Neuronal stem cell (in vitro differentiated cells): ENCODE measurements at places on chromosomes 6 and 20.
A peak's percentile ranks its signal among the peaks of the same experiment; 100 is the strongest.

DNA sequence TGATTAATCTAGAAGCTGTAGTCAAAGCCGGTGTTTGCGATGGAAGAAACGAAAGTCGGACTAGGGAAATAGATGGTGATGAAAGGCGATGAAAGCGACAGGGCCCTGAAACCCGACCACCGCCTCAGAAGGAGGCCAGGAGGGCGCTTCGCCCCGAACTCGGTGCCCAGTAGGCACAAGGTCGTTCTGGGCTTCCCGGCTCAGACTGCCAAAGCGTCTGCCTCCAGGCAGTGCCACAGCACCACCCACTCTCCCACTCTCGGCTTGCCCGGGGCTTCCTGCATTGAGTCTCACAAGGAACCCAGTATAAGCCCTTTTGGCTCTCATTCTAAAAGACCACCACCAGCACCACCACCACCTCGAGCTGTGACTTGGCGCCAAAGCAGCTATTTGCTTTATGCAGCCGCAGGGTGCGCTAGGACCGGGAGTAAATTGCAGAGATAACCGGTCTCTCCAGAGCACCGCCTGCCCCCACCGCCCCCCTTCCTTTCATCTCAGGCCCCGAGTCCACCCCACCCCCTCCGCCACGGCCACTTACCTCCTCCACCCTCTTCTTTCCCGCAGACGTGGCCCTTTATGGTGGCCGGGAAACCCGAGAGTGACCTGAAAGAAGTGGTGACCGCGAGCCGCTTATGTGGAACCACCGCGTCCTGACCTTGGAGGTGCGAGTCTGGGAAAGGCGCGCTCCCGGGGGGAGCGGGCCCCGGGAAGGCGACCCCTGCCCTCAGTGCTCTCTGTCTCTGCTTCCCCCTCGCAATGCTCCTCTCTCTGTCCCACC is 2.4 kb downstream of the TCF21 start:
- peak; percentile 42 for DNase-seq
- no peak overlapping the region for H3K27ac ChIP-seq
- no peaks in the 10 kb centered on the region for H3K36me3 ChIP-seq
- no peak overlapping the region for H3K4me3 ChIP-seq

DNA sequence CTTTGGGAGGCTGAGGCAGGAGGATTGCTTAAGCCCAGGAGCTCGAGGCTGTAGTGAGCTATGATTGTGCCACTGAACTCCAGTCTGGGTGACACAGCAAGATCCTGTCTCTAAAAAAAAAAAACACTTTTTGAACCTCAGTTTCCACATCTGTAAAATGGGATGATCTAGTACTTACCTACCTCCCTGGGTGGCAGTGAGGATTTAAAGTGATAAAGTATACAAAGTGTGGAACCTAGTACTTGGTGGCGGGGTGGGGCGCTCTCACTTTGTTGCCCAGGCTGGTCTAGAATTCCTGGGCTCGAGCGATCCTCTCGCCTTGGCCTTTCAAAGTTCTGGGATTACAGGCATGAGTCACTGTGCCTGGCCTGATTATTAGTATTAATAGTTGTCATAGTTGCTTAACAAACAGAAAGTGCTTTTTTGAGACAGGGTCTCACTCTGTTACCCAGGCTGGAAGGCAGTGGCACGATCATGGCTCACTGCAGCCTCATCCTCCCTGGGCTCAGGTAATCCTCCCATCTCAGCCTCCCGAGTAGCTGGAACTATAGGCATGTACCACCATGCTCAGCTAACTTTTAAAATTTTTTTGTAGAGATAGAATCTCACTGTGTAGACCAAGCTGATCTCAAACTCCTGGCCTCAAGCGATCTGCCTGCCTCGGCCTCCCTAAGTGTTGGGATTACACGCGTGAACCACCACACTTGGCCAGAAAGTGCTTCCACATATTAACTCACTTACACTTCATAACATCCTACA is 7.0 kb upstream of the PLTP start:
- H3K4me3 ChIP-seq = no peak overlapping the region
- DNase-seq = no peak
- H3K4me1 ChIP-seq = no peaks in the 10 kb centered on the region
- H3K36me3 ChIP-seq = no peaks in the 10 kb centered on the region

- peaks cover 5% of the 10 kb centered on the region for H3K4me1 ChIP-seq
- peak overlapping the region; percentile 93 for H3K4me3 ChIP-seq
- peaks cover 72% of the 10 kb centered on the region for H3K27me3 ChIP-seq
- DNase-seq = peak; percentile 32
- no peaks in the 10 kb centered on the region for H3K36me3 ChIP-seq
Observed at GRCh38 chr6:144064402-144065212, 30.8 kb downstream of the SF3B5 start.

- DNase-seq = no peak
- H3K27me3 ChIP-seq = no peaks in the 10 kb centered on the region
- no peaks in the 10 kb centered on the region for H3K4me1 ChIP-seq
- no peaks in the 10 kb centered on the region for H3K36me3 ChIP-seq
- no peak overlapping the region for H3K4me3 ChIP-seq
Observed at GRCh38 chr6:67666177-67666964, 968.7 kb upstream of the ADGRB3 start.

DNA sequence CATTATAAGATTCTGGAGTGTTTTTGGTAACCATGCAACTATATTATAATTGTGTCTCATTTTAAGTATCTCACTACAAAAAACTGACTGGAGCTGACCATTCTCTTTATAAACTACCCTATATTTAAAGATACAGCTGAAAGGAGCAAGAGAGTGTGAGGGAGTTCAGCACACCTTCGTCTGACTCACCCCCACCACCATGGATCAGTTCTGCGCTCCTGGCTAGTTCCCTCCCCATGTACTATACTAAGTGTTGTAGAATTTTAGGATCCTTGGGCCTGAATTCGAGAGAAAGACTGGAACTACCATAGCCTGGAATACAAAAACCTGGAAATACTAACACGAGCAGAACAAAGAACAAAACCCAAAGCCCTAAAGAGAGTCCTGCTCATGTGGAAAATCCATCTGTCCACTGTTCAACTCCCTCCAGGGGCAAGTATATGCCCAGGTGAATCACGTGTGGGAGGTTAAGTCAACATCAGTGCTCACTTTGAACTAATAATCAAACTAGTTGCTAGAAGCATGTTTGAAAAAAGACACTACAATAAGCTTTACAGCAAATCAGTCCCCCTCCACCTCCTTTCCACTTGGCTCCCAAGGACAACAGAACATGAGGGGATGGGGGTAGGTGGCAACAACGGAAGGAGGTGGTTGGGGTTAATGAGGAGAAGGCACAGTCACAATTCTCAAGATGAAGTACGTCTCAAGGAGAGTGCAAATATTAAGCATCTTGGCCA is 46.8 kb downstream of the ELOVL5 start:
- H3K27me3 ChIP-seq = no peaks in the 10 kb centered on the region
- H3K27ac ChIP-seq = no peak overlapping the region
- H3K4me3 ChIP-seq = no peak overlapping the region
- no peak for DNase-seq
- H3K4me1 ChIP-seq = peaks cover 19% of the 10 kb centered on the region

GRCh38 chr6:7214468-7214867 is 98.5 kb downstream of the SSR1 start:
- no peak overlapping the region for H3K27ac ChIP-seq
- no peaks in the 10 kb centered on the region for H3K27me3 ChIP-seq
- H3K4me1 ChIP-seq = peaks cover 17% of the 10 kb centered on the region

- H3K4me1 ChIP-seq = no peaks in the 10 kb centered on the region
- H3K27ac ChIP-seq = no peak overlapping the region
- H3K27me3 ChIP-seq = no peaks in the 10 kb centered on the region
- no peak for DNase-seq
Observed at GRCh38 chr20:46590443-46590842, 40.0 kb upstream of the OCSTAMP start.

DNA sequence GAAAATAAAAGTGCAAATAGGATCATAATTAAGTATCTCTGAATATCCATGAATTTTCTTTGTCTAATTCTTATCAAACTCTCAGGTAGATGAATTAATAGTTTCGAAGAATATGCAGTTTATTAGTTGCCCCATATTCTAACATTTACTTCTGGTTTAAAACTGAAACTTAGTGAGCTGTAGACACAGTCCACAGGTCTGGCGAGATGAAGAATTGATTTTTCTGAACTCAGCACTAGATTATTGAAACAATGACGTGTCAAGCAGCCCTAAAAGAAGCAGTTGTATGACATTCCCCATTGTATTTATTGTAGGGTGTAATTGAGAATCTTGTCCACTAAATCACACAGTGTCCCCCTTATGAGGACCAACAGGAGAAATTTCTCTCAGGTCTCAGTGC is 407.1 kb downstream of the GRIK2 start:
- no peak overlapping the region for H3K27ac ChIP-seq
- no peaks in the 10 kb centered on the region for H3K27me3 ChIP-seq
- no peaks in the 10 kb centered on the region for H3K36me3 ChIP-seq
- no peak for DNase-seq
- no peak overlapping the region for H3K4me3 ChIP-seq
- no peaks in the 10 kb centered on the region for H3K4me1 ChIP-seq

DNA sequence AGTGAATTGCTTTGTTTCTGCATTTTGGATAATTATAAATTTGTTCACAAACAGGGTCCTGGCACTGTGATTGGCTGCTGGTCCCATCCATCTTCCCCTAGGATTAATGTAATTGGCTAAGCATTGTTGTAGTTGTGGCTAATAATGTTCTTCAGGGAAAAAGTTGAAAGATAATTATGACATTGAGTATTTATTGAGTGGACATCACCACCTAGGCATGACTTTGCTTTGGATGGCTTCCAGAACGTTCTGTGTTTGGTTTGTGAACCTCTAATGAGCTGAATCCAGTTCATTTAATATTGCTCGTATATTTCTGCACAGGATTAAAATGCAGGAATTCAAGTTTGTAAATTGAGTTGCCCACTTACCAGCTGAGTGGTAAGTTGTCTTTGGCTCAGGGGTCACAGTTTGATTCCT is 55.1 kb downstream of the ARID1B start:
- H3K27ac ChIP-seq = no peak overlapping the region
- peaks cover under 1% of the 10 kb centered on the region for H3K27me3 ChIP-seq
- H3K4me1 ChIP-seq = peaks cover 9% of the 10 kb centered on the region
- no peak overlapping the region for H3K4me3 ChIP-seq

GRCh38 chr6:134967711-134968110 is 17.8 kb upstream of the ALDH8A1 start:
- no peak overlapping the region for H3K4me3 ChIP-seq
- DNase-seq = no peak
- no peaks in the 10 kb centered on the region for H3K36me3 ChIP-seq
- no peaks in the 10 kb centered on the region for H3K4me1 ChIP-seq

GRCh38 chr6:15818491-15818890 is 155.7 kb upstream of the DTNBP1 start:
- no peak overlapping the region for H3K4me3 ChIP-seq
- no peaks in the 10 kb centered on the region for H3K36me3 ChIP-seq
- DNase-seq = no peak
- H3K4me1 ChIP-seq = no peaks in the 10 kb centered on the region
- no peaks in the 10 kb centered on the region for H3K27me3 ChIP-seq

GRCh38 chr6:76771059-76771634 is 692.1 kb downstream of the HTR1B start:
- no peak for DNase-seq
- H3K4me3 ChIP-seq = no peak overlapping the region
- H3K27ac ChIP-seq = no peak overlapping the region
- H3K4me1 ChIP-seq = no peaks in the 10 kb centered on the region

DNA sequence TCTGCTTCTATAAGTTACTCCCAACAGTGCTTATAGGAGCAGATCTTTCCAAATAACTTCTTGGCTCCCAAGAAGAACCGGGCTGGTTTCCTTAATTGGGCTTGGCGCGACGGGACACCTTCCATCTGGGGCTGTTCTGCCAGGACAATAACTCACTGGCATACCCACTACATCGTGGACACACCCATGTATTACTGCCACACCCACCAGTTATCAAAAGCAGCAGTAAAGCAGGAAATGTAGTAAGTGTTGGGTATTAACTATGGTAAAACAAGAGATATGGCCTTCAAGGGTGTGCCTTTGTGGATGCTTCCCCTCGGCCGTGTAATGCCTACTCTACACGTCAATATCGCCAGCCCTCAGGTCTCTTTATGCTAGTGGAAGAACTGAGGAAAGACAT is 24.7 kb downstream of the CNKSR3 start:
- H3K4me1 ChIP-seq = no peaks in the 10 kb centered on the region
- H3K36me3 ChIP-seq = no peaks in the 10 kb centered on the region
- no peak for DNase-seq
- H3K27ac ChIP-seq = no peak overlapping the region
- H3K27me3 ChIP-seq = no peaks in the 10 kb centered on the region
- no peak overlapping the region for H3K4me3 ChIP-seq

DNA sequence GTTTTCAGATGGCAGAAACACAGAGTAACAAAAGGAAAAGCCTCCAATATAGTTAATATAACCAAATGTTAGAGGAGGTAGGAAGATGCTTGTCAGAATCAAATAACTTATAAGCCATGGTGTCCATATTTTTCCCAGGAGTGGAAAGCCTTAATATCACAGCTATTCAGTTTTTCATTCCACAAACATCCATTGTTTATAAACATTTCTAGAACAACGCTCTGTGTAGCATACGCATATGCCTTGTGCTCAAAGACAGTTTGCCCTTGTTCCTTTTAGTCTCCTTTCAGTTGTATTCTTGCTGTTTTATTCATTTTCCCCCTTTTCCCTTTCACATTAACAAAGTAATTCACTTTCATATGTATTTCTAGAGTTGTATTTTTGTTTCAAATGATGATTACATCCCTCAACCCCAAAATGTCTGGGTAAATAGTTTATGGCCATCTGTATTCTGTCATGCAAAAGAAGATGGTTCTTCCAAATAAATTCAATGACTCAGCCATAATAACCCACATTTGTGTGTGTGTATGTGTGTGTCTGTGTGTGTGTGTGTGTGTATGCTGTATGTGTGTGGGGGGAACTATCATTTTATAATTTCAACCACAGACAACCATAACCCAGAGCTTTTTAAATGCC is 455.7 kb upstream of the SOX4 start:
- no peaks in the 10 kb centered on the region for H3K27me3 ChIP-seq
- H3K4me1 ChIP-seq = peaks cover 50% of the 10 kb centered on the region
- no peak for DNase-seq
- H3K27ac ChIP-seq = no peak overlapping the region
- no peaks in the 10 kb centered on the region for H3K36me3 ChIP-seq
- H3K4me3 ChIP-seq = no peak overlapping the region

GRCh38 chr6:112478036-112478435 is 130.9 kb downstream of the RFPL4B start:
- H3K27ac ChIP-seq = no peak overlapping the region
- DNase-seq = no peak
- H3K36me3 ChIP-seq = no peaks in the 10 kb centered on the region
- no peaks in the 10 kb centered on the region for H3K27me3 ChIP-seq
- H3K4me3 ChIP-seq = no peak overlapping the region

DNA sequence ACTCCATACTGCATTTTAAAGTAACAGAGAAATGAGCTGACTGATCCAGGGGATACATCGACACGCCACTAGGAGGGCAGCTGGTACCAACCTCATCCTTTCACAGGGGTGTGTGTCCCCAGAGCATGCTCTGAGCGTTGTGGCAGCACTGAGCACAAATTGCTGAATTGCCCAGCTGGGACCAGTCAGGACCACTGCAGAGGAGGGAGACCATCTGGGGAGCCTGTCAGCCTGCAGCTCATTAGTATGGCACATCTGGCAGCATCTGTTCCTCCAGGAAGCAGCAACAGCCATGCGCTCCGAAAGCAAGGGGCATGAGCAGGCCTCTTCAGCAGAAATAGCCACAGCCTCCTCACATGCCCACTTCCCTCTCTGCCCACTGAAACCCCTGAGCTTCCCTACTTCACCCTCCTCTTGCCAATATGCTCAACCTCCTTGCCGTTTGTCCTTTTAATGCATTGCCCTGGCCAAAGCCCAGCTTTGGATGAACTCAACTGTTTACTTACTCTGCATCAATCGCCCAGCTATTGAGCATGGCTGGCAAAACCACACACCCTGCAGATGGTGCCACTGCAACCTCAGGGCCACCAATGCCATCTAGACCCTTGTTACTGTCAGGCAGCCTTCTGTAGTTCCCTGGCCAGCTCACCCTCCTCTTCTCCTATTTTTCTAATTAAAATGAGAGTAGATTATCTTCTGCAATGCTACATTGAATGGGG is 77.6 kb upstream of the NEDD9 start:
- H3K27me3 ChIP-seq = no peaks in the 10 kb centered on the region
- no peak overlapping the region for H3K4me3 ChIP-seq
- H3K36me3 ChIP-seq = no peaks in the 10 kb centered on the region
